ENCODE measurements at places on chromosomes 16 and 17. TPM values are rescaled to one million over a fixed set of nuclear protein-coding genes. Genes with fewer than 3 reads are reported as not detected.

DNA sequence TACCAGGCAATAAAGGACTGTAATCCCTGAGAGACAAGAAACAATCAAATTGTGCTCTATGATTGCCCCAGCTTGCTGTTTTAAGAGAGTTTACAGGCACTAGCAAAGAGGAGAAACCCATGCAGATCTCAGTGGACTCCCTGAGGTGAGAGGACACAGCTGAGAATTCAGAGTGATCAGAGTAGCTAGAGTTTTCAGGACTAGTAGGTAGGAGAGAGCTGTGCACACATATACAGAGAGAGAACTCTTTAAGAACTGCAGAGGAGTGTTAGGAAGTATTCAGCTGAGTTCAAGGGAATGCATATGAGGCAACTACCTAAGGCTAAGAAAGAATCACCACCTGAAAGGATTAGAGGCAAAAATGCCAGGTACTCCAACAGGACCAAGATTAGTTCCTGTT, 904.8 kb downstream of the CDH8 start:
- DNase-seq = peak; percentile 2

- peak; percentile 8 for DNase-seq
These were observed 919 bp downstream of the N4BP1 start for GRCh38 chr16:48608871-48609651.

DBNDD1 gene
- 9.6 TPM for total RNA-seq

DNA sequence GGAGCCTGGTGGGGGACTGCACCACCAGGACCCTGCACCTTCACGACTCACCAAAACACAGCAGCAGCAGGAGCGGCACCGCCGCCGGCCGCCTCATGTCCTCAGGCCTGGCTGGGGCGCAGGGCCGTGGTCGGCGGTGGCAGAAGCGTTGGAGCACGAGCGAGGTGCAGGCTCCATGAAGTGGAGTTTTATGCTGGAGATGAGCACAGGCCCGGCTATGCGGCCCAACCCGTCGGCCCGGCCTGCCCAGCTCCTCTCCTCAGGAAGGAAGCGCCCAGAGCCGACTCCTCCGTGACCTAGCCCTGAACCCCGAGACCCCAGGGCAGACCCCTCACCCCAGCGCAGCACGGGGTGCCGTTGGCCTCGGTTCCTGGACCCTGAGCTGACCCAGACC, at the start of gene PRSS27:
TSS of gene PRSS27 (minus strand) at position 161 of the 394 bp plus-strand sequence. CDS start at position 97, 64 bp downstream.
- DNase-seq = no peak

GRCh38 chr17:50498021-50498874, 10.0 kb upstream of the MYCBPAP start:
- no peak for DNase-seq

CACNG4 gene
- total RNA-seq = 26.6 TPM

DNA sequence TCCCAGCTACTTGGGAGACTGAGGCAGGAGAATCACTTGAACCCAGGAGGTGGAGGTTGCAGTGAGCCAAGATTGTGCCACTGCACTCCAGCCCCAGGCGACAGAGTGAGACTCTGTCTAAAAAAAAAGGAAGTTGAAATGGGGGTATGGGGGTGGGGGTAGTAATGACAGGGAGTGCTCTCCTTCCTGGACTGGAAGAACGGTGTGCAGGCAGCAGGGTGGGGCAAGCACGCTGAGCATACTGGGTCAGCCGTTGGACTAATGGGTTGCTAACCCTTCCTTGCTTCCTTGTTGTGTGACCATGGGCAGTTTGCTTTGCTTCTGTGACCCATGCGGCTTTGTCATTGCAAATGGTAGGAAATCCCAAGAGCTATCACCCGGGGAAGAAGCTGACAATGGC, 16.5 kb downstream of the KATNIP start:
- no peak for DNase-seq

GRCh38 chr16:53224951-53225533, 170.3 kb downstream of the CHD9 start:
- DNase-seq = no peak

TSNAXIP1 gene
- total RNA-seq = 11.7 TPM

GRCh38 chr17:40518401-40519088, 17.1 kb upstream of the TNS4 start:
- no peak for DNase-seq

CES5A gene
- 0.11 TPM for total RNA-seq

KRTAP1-5 gene
- total RNA-seq = not detected

DNA sequence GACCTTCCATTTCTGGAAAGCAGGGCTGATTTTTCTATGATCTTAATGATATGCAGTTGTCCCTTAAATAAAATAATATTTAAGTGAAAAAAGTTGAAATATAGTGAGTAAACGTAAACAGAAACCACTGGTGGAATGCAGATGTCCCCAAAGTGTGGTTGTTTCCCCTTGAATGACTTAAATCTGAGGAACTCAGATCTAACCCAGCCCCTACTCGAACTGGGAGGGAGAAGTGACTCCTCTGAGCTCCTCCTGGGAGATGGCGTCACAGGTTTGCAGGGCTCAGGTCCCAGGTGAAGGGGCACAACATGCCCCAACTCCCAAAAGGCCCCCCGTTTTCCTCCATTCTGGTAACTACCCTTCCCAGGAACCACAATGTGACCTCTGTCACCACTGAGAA, 142.8 kb downstream of the IRF8 start:
- no peak for DNase-seq

GRCh38 chr16:85448557-85449190, 164.4 kb upstream of the GSE1 start:
- no peak for DNase-seq

DNA sequence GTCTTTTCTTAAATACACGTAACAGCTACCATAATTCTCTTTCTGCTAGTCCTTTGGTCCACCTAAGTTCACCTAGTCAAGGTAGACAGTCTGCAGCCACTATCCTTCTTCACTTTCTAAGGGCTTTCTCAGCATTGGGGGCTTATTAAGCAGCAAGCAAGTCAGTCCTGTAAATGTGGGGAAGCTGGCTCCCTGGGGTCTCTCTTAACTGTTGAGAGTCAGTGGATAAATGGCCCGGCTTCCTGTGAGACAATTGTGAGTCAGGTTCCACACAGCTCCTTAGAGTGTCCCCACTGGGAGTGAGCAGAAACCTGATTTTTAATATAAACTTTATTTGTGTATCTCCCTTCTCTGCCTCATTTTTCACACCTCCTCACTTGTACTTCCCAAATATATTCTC, 132.1 kb downstream of the CDH13 start:
- no peak for DNase-seq

OTOA gene
- 0.50 TPM for total RNA-seq

CCL5 gene
- 0.83 TPM for total RNA-seq

GDPD3 gene
- 4.8 TPM for total RNA-seq

Measured in spinal cord (tissue), 10 donors.